ENCODE measurements at places on chromosomes 4 and X.

DNA sequence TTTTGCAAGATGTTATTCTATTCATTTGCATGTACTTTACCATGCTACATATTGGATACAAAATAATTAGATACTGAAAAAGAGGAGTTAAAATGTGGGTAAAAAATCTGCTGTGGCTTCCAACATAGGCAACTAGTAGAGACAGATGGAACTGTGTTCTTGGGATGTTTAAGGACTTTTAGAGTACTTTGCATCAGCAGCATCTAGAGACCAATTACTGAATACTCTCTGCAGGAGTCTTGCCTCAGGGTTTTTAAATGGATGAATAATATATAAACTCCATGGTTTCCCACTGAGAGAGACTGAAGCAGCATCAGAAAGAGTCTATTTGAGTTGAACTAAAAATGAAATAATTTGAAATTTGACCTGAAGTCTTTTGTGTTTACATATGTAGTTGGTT, 676.7 kb downstream of the GALNTL6 start:
- H3K4me3 ChIP-seq = no peak overlapping the region
- no peaks in the 10 kb centered on the region for H3K36me3 ChIP-seq
- no peaks in the 10 kb centered on the region for H3K27me3 ChIP-seq
- DNase-seq = no peak
- no peaks in the 10 kb centered on the region for H3K4me1 ChIP-seq

- H3K4me1 ChIP-seq = no peaks in the 10 kb centered on the region
- no peak overlapping the region for H3K4me3 ChIP-seq
- no peaks in the 10 kb centered on the region for H3K27me3 ChIP-seq
- peak; percentile 56 for DNase-seq
- no peak overlapping the region for H3K27ac ChIP-seq
- no peaks in the 10 kb centered on the region for H3K36me3 ChIP-seq
Measured at GRCh38 chrX:27680726-27681125, 90.6 kb downstream of the DCAF8L2 start.

DNA sequence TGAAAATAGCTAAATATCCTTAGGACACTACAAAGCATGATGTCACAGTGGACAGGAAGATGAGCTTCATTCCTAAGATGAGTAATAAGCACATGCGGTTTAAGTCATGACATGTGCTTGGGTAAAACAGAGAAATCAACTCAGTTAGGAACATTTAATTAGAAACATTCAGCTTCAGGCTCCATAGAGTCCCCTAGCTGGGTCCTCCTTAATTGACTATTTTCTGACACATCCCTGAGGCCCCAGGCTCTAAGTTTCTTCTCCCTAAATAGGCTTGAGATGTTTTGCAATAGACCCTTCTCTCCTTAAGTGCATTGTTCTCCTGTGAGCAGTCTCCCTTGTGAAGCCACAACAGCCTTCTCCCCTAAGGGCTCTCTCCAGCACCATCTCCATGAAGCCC, 70.4 kb upstream of the ANXA3 start:
- H3K27ac ChIP-seq = no peak overlapping the region
- DNase-seq = peak; percentile 84
- H3K4me3 ChIP-seq = no peak overlapping the region
- H3K27me3 ChIP-seq = no peaks in the 10 kb centered on the region

DNA sequence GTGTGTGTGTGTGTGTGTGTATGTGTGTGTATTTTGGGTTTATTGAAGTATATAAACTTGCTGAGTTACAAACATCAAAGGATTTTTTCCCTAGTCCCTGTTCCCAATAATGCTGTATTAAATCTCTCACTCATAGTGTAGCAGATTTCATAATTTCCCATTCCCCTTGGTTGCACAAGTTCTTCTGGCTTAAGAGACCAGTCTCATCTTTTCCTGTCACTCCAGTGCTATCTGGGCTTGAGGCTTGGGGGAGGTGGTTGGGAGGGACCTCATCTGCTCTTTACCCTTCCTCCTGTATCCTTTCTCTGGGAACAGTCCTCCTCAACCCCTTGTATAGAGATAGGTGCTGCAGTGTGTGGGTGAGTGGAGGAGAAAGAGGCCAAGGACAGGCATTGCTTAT, 285.4 kb upstream of the BOD1L1 start:
- H3K4me3 ChIP-seq = no peak overlapping the region
- DNase-seq = peak; percentile 61
- peaks cover 11% of the 10 kb centered on the region for H3K4me1 ChIP-seq
- H3K27me3 ChIP-seq = no peaks in the 10 kb centered on the region

- H3K27me3 ChIP-seq = peaks cover 5% of the 10 kb centered on the region
- H3K4me3 ChIP-seq = no peak overlapping the region
- no peak overlapping the region for H3K27ac ChIP-seq
- DNase-seq = no peak
Measured at GRCh38 chrX:38770152-38770551, 31.1 kb upstream of the MID1IP1 start.

GRCh38 chr4:6887591-6888371, 21.8 kb upstream of the TBC1D14 start:
- H3K27ac ChIP-seq = no peak overlapping the region
- peaks cover 3% of the 10 kb centered on the region for H3K36me3 ChIP-seq
- DNase-seq = no peak

DNA sequence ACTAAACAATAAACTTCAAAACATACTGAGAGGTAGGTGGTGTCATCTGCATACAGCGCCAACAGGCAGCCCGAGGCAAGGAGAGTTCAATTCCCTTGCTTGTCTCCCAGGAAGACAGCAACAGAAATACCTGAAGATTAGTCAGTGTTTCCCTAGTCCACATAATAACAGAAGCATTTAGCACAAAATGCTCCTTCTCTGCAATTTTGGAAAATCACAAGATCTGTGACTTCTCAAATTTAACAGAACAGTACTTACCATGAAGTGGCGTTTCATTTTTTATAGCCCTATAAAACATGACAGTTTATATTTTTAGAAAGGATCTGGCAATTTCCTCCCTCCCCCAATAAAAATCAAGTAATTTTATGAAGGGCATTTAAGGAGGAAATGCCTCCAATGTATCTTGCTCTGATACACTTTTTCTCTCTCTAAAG, 67.1 kb upstream of the MYOZ2 start:
- peak; percentile 32 for DNase-seq
- H3K4me1 ChIP-seq = peaks cover 4% of the 10 kb centered on the region
- no peak overlapping the region for H3K27ac ChIP-seq
- H3K4me3 ChIP-seq = no peak overlapping the region
- no peaks in the 10 kb centered on the region for H3K27me3 ChIP-seq

- H3K27ac ChIP-seq = no peak overlapping the region
- DNase-seq = no peak
- no peak overlapping the region for H3K4me3 ChIP-seq
Measured at GRCh38 chrX:145820825-145821224, 3.2 kb downstream of the SLITRK2 start.

DNA sequence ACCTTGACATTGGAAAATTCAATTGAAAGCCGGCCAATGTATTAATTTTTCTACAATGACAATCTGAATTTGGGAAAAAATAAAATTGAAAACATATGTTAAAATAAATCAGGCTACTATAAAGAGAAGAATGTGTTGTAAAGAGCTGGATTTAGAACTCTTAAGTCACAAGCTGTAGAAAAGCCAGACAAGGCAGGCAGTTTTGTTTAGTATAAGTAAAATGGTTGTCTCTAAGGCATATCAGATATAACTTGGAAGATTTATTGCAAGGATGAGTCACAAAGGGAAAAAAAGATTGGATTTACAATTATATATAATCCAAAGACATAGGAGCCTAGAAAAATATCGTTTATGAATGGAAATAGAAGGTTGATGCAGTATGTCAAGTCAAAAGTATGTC, 549.1 kb upstream of the EPHA5 start:
- no peak for DNase-seq
- H3K36me3 ChIP-seq = no peaks in the 10 kb centered on the region

- no peak for DNase-seq
- H3K4me3 ChIP-seq = no peak overlapping the region
- H3K36me3 ChIP-seq = no peaks in the 10 kb centered on the region
- H3K27me3 ChIP-seq = peaks cover 2% of the 10 kb centered on the region
Measured at GRCh38 chr4:26217961-26218676, 102.7 kb upstream of the RBPJ start.

GRCh38 chr4:174757736-174758135, 71.3 kb downstream of the GLRA3 start:
- H3K4me3 ChIP-seq = no peak overlapping the region
- H3K36me3 ChIP-seq = no peaks in the 10 kb centered on the region
- no peak overlapping the region for H3K27ac ChIP-seq
- H3K4me1 ChIP-seq = no peaks in the 10 kb centered on the region
- no peaks in the 10 kb centered on the region for H3K27me3 ChIP-seq

GRCh38 chr4:155572106-155572703, 94.4 kb upstream of the GUCY1A1 start:
- no peaks in the 10 kb centered on the region for H3K27me3 ChIP-seq
- peak; percentile 17 for DNase-seq
- no peak overlapping the region for H3K4me3 ChIP-seq
- H3K27ac ChIP-seq = no peak overlapping the region
- no peaks in the 10 kb centered on the region for H3K4me1 ChIP-seq

DNA sequence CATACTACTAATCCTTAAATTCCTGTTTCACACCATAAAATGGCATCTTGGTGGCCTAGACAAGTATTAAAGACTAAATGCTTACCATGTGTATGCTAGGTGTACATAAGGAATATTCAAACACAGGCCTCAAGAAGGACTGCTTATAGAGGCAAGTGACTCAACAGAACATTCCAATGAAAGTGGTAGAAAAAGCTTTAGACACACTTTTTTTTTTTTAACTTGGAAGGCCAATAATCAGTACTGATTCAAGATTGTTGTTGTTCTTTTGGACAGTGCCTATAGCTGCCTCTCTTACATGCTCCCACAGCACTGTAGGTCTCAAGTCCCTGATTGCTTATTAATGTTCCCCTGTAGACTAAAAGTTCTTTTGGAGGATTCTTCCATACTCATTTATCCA, 77.6 kb downstream of the FBXL5 start:
- no peaks in the 10 kb centered on the region for H3K27me3 ChIP-seq
- H3K4me1 ChIP-seq = peaks cover 2% of the 10 kb centered on the region
- H3K27ac ChIP-seq = no peak overlapping the region
- peak; percentile 67 for DNase-seq
- no peak overlapping the region for H3K4me3 ChIP-seq

GRCh38 chr4:128574706-128575105, 234.8 kb upstream of the JADE1 start:
- H3K36me3 ChIP-seq = no peaks in the 10 kb centered on the region
- no peak overlapping the region for H3K27ac ChIP-seq
- peak; percentile 68 for DNase-seq
- no peak overlapping the region for H3K4me3 ChIP-seq

DNA sequence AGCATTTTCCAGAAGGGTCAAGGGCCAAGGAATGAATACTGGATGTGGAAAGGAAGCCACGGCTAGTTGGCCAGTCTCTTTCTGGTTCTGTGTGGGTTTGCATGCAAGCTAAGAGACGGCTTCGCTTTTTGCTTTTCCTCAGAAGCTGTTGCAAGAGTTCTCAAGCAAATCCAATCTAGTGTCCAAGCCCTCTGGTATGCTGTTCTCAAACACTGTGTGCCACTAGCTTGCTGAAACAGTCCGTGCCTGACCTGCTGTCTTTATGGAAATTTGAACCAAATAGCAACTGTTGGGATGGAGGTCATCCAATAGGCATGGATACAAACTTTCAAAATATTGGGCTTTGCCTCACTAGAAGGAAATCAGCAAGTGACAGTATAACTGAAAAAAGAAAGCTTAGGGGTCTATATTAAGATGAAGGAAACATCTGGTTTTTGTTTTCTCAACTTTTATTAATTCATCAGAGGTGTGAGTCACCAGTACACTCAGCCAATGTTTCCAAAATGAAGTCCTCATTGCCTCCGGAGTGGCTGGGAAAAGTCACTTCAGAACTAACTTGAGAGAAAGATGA, 70.5 kb downstream of the SLC9A6 start:
- H3K27me3 ChIP-seq = no peaks in the 10 kb centered on the region
- H3K27ac ChIP-seq = peak overlapping the region; percentile 38
- H3K4me1 ChIP-seq = peaks cover 6% of the 10 kb centered on the region
- no peak overlapping the region for H3K4me3 ChIP-seq
- peak; percentile 82 for DNase-seq

- no peak overlapping the region for H3K27ac ChIP-seq
- no peaks in the 10 kb centered on the region for H3K36me3 ChIP-seq
- DNase-seq = peak; percentile 88
- H3K27me3 ChIP-seq = no peaks in the 10 kb centered on the region
Measured at GRCh38 chr4:168524006-168524405, 27.2 kb downstream of the PALLD start.

DNA sequence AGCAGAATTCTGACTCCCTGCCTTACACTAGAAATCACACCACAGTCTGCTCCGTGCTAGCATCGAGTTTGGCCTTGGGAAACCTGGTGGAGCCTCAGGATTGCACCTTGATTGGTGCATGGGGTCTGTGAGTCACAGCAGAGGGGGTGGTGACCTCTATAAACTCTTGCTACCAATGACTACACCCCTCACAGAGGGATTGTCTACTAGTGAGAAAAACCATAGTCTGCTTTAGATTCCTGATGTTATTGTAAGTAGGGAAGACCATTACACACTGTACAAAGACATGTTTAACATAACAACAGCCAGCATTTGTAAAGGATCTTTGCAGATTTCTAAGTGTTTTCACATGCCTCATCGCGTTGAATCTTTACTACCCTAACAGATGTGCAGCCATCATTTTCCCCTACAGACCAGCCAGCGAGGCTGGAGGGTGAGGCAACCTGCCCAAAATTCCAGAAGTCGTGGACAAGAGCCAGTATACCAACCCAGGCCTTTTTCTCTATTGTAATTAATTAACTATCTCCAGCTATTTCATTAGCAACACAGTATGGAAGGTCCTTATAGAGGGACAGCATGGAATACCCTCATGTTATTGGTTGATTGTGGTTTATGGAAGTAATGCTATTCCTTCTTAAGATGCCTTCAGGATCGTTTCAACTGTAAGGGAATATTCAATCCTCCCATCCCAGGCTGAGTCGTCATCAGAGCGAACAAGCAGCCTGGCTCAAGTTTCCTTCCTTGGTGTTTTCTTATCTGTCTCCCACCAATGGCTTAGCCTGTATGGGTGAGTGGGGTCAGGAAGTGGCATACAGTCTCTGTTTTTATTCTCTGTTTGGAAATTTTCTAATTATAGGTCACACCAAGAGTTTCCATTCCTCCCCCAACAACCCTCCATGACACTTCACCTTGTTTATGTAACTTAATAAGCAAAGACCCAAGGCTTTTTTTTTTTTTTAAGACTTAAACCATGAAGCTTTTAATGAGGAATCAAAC, 55.9 kb upstream of the KDR start:
- no peaks in the 10 kb centered on the region for H3K36me3 ChIP-seq
- H3K27ac ChIP-seq = no peak overlapping the region
- DNase-seq = peak; percentile 42
- H3K4me3 ChIP-seq = no peak overlapping the region
- H3K27me3 ChIP-seq = no peaks in the 10 kb centered on the region
- H3K4me1 ChIP-seq = peaks cover 7% of the 10 kb centered on the region

- no peak overlapping the region for H3K4me3 ChIP-seq
- peaks cover 2% of the 10 kb centered on the region for H3K4me1 ChIP-seq
- peaks cover 11% of the 10 kb centered on the region for H3K27me3 ChIP-seq
- no peak overlapping the region for H3K27ac ChIP-seq
Measured at GRCh38 chr4:152946446-152946845, 10.3 kb downstream of the FHDC1 start.
